ENCODE measurements at places on chromosomes 2 and 18. TPM values are rescaled to one million over a fixed set of nuclear protein-coding genes. Genes with fewer than 3 reads are reported as not detected.

Gene UGT1A10
- total RNA-seq: not detected

Gene BOK
- total RNA-seq: 25.4 TPM

Gene FEV
- not detected for total RNA-seq

Gene RASGRP3
- total RNA-seq: 8.6 TPM

- H3K4me3 ChIP-seq: no peak overlapping the region
- H3K27me3 ChIP-seq: no peaks in the 10 kb centered on the region
- peak overlapping the region; percentile 70 for H3K27ac ChIP-seq
- peaks cover 8% of the 10 kb centered on the region for H3K4me1 ChIP-seq
Observed at GRCh38 chr2:101558740-101559525, 84.0 kb upstream of the RFX8 start.

- H3K27me3 ChIP-seq: no peaks in the 10 kb centered on the region
- DNase-seq: no peak
- H3K4me1 ChIP-seq: peaks cover 5% of the 10 kb centered on the region
- H3K27ac ChIP-seq: no peak overlapping the region
- H3K36me3 ChIP-seq: no peaks in the 10 kb centered on the region
- no peak overlapping the region for H3K4me3 ChIP-seq
Observed at GRCh38 chr2:230217424-230217823, 2.4 kb downstream of the SP110 start.

GRCh38 chr18:3066341-3067110 is 53.6 kb upstream of the LPIN2 start:
- H3K36me3 ChIP-seq: no peaks in the 10 kb centered on the region
- no peak overlapping the region for H3K27ac ChIP-seq
- no peak for DNase-seq
- no peak overlapping the region for H3K4me3 ChIP-seq
- H3K4me1 ChIP-seq: peaks cover 11% of the 10 kb centered on the region
- no peaks in the 10 kb centered on the region for H3K27me3 ChIP-seq

GRCh38 chr2:134413430-134413829 is 159.6 kb downstream of the MGAT5 start:
- H3K4me3 ChIP-seq: no peak overlapping the region
- H3K36me3 ChIP-seq: no peaks in the 10 kb centered on the region
- no peak for DNase-seq
- H3K4me1 ChIP-seq: peaks cover 16% of the 10 kb centered on the region
- no peak overlapping the region for H3K27ac ChIP-seq
- no peaks in the 10 kb centered on the region for H3K27me3 ChIP-seq

DNA sequence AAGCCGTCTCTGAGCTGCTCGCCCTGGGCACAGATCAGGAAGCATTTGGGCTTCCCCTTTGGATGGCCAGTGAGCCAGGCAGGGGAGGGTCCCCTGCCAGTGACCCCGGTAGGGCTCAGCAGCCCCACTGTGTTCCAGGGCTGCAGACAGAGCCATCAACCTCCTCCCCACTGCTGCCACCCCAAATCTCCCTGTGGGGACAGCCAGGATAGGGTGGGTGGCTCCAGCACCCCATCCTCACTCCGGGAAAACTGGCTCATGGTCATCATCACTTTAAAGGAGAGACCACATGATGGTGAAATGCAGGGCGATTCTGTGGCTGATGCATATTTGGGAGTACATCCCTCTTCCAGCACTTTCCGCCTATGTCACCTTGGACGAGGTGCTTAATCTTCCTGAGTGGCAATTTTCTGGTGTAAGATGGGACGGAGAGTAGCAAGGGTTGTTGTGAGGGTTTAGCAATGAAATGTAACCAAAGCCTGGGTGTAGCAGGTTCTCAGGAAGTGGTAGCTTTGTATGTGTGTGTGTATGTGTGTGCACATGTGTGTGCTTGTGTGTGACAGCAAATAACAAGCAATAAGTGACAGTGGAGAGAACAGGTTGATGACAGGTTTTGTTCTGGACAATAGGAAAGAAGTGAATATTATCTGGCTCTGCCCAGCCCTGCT is 61.8 kb downstream of the ACAA2 start:
- no peak overlapping the region for H3K4me3 ChIP-seq
- H3K27me3 ChIP-seq: no peaks in the 10 kb centered on the region
- no peaks in the 10 kb centered on the region for H3K36me3 ChIP-seq
- no peaks in the 10 kb centered on the region for H3K4me1 ChIP-seq
- no peak overlapping the region for H3K27ac ChIP-seq

- no peaks in the 10 kb centered on the region for H3K4me1 ChIP-seq
- H3K27ac ChIP-seq: no peak overlapping the region
- H3K27me3 ChIP-seq: no peaks in the 10 kb centered on the region
- H3K4me3 ChIP-seq: no peak overlapping the region
- no peaks in the 10 kb centered on the region for H3K36me3 ChIP-seq
Observed at GRCh38 chr2:195498176-195498575, 158.8 kb upstream of the SLC39A10 start.
